ENCODE measurements at places on chromosomes 6 and 20.

GRCh38 chr20:19181552-19181951, 30.9 kb upstream of the SLC24A3 start:
- DNase-seq, result no peak

DNA sequence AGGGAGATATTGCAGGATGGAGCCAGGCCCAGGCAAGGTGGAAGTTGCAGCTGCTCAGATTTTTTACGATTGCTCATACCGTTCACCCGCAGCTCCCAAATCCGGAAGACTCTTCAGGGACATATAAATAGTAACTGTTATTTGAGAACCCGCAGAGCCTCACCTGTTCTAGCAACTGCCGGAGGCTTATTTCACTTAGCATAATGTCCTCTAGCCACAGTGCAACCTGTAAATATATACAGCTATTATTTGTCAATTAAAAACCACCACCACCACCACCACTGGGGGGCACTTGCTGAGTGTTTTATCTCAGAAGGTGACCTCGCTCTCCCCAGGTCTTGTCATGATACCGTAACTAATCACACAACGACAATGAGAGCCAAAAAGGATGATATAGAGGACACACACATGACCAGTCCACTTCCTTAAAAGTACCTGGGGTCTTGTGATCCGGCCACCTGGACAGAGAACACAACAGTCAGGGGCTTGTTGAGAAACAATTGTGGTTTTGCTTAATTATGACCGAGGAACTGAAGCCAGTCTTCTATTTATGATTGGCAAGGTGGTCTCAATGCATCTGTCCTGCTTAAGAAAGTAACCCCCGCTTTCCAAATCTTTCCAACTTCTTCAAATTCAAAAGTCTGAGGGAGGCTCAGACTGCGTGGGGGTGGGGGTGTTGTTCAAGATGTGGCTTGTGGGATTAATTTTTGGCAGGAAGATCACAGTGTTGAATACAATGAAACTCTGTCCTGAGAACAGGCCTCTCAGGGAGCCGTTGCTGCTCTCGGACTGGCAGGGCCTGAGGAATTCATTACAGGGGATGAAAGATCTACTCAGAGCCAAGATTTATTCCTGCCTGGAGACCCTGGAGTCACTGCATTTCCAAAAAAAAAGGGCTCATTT, 107.7 kb upstream of the PRND start:
- DNase-seq, result peak; percentile 48

- no peak for DNase-seq
Observed at GRCh38 chr20:15619816-15620215, 953.4 kb downstream of the KIF16B start.

DNA sequence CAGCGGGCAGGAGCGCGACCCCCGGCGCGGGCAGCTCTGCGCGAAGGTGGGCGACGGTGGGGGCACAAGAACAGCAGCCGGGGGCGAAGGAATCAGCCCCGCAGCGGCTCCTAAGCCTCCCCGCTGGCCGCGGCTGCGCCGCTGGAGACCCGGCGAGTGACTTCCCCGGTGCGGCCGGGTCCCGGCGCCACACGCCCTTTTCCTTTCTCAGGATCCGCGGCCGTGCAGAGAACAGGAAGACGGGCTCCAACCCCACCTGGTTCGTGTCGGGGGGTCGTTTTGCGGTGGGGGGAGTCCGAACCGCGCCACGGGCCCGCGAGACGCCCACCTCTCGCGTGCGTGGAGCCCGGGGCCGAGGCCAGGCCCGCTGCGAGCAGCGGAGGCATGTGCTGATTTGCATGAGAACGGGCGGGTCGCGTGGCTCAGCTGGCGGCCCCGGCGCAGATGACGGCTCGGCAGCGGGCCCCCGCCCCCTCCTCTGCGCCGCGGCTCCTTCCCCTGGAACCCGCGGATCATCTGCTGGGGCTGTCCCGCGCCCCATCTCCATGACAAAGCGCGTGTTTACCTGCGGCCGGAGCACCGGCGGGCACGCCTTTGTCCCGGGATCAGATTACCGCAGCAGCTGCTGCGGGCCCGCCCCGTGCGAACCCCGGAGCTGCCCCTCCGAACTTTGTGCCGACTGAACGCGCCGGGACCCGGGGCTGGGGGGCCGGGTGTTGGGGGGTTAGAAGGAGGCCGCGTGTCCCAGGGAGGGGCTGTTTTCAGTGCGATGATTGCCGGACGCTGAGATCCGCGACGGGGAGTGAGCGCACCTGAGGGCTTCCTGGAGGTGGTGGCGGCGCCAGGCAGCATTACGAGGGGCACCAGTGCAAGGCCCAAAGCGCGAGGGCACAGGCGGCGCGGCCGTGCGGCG, 4.9 kb upstream of the DLL1 start:
- DNase-seq, result no peak

GRCh38 chr6:134065706-134066105, 13.3 kb upstream of the SLC2A12 start:
- no peak for DNase-seq

DNA sequence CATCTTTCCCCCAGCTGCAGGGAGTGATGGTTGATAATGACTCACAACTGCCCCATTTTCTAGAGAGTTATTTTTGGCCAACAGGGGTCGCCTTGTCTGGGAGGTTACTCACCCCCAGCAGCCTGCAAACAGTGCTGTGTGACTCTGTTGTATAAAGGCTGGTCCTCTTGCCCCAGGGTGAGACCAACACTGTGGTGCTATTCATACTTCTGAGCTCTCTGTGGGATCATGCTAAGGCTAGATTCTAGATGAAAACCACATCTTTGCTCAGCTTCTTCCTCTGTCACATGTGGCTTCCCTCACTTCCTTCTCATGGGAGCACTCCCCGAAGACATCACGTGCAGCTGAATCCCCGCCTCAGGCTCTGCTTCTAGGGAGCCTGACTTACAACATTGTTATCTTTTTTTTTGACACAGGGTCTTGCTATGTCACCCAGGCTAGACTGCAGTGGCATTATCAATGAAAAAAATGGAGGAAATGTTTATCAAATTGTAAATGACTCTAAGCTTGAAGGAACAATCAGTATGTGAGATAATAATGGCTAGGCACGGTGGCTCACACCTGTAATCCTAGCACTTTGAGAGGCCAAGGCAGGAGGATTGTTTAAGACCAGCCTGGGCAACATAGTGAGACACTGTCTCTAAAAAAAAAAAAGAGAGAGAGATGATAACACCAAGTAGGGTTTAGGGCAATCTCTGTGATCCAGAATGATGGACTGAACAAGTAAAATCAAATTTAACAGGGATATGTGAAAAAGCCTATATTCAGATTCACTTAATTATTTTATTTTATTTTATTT, 55.7 kb upstream of the SLC23A2 start:
- peak; percentile 80 for DNase-seq

GRCh38 chr20:52798124-52798523, 174.0 kb upstream of the TSHZ2 start:
- no peak for DNase-seq

- DNase-seq, result no peak
Observed at GRCh38 chr20:34171640-34172039, 59.6 kb upstream of the EIF2S2 start.

GRCh38 chr6:143363299-143363698, 87.2 kb downstream of the ADAT2 start:
- no peak for DNase-seq

- no peak for DNase-seq
Observed at GRCh38 chr20:61055180-61056010, 196.7 kb upstream of the CDH4 start.

- peak; percentile 59 for DNase-seq
Observed at GRCh38 chr20:62606016-62606415, 36.3 kb upstream of the SLCO4A1 start.

GRCh38 chr6:50792771-50793170, 25.9 kb upstream of the TFAP2B start:
- DNase-seq, result no peak

- no peak for DNase-seq
Observed at GRCh38 chr6:25239059-25239458, 40.1 kb upstream of the CARMIL1 start.

GRCh38 chr20:2729251-2729713, 36.7 kb downstream of the EBF4 start:
- DNase-seq, result no peak

GRCh38 chr20:31705598-31706597, 16.8 kb downstream of the BCL2L1 start:
- no peak for DNase-seq

GRCh38 chr20:3521852-3522740, 51.3 kb downstream of the ATRN start:
- DNase-seq, result peak; percentile 13

DNA sequence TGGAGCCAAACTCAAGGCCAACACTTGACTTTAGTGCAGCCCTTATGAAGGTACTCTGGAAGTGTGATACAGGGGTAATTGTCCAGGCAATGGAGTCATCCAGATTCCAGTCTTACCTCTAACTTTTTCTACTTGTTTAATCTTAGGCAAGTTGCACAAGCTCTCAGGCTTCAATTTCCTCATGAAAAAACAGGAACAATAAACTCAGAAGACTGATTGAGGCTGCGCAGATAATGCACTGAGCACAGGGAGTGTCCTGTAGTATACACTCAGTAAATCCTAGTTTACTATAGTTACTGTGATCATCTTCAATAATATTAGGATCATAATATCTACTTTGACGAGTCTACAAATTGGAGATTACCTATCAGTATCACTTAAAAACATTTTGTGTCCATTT, 127.5 kb upstream of the SMLR1 start:
- peak; percentile 8 for DNase-seq

DNA sequence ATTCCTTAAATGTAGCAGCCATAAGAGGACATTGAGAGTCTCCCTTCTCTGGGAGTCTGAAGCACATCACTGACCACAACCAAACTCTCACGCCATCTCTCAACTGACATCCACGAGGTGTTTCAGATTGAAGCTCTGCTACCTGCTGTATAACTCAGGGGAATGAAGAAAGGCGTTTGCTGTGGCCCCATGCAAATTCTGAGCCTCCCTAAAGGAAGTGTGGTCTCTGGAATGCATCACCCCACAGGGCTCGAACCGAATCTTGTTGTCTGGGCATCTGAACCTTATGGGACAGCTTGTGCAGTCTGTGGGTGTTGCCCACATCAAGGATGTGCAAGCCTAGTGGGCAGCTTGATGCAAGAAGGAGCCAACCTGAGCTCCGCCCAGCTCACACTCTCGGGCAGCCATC, 10.9 kb downstream of the PMEPA1 start:
- no peak for DNase-seq

- DNase-seq, result peak; percentile 12
Observed at GRCh38 chr6:42225029-42225339, 7.3 kb upstream of the MRPS10 start.

DNA sequence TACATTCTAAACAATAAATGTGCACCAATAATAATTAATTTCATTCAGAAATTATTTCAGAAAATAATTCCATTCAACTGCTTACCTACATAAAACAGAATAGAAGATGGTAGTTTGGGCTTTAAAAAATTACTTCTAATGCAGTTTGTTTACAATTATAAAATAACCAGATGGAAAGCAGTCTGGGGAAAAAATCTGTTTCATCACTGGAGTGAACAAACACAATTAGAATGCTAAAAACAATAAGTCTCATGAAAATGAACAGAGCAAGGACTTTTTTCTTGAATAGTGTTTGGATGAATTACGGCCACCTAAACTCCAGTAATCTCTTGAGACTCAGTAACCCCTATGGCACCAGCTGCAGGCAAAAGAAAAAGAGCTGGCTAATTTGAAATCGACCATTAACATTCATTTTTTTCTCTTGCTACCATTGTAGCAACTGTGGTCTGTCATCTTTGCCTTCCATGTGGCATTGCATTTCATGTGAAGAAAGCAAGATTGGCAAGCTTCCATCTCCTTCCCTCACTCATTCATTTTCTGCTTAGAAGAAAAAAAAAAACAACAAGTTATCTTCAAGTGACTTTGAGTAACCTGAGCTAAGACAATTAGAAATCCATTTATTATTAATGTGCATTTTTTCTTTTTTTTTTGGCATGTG, 88.4 kb upstream of the CEP85L start:
- no peak for DNase-seq

DNA sequence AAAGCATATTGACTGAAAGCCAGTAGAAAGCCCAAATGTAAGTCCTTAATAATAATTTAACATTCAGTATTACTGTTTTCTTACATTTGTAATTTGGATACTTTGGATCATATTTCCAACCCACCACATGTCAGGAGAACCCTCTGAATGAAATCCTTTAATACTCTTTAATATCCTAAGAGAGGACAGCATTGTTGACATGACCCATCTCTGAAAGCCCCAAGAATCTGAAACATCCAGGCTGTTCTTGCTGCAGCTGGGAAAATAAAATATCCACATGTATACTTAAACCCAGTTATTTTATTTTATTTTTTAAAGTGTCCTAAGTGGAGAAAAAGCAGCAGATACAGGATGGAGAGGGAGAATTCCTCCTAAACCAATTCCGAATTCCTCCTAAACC, 130.8 kb upstream of the RIPOR2 start:
- DNase-seq, result no peak

DNA sequence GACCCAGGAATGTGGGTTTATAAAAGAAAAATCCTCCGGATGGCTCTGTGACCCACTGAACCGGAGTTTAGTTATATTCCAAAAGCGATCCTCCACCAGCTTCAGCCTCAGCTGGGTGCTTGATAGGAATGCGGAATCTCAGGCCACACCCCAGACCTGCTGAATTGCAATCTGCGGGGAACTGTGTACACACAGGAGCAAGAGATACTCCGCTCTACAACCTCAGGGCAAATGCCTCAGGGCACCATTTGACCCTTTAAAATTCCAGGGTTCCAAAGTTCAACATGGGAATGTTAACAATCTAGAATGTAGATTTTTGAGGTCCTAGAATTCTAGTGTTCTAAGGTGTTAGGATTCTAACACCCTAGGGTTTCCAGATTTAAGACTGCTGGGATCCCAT, 10.8 kb downstream of the BPIFA2 start:
- no peak for DNase-seq

- no peak for DNase-seq
Observed at GRCh38 chr20:40638414-40638813, 50.6 kb downstream of the MAFB start.

DNA sequence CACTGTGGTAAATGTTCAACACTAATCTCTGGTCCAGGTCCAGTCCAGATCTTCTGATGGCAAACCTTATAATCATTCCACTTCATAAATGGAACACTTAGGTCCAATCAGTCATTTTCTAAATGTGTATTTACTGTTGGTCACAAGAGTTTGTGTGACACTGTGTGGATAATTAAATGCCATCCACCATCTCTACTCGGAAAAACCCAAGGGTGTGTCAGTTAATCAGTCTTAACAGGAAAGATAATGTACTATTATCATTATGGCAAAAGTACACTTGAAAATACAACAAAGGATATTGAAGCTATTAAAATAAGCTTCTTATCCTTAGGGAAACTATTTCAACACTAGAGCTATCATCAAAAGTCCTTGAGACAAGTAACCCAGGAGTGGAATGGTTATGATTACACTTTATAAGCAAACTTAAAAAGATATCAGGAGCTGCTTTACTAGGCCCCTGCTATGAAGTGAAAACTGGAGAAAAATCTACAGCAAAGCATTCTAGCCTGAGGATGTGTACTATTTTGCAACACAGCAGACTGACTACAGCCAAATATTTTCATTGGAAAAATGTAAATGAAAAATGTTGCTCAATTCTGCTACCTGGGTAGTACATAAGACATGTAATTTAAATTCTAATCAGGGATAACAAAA, 227.9 kb downstream of the LAMA2 start:
- no peak for DNase-seq
